ENCODE measurements at places on chromosomes 16 and 17. TPM values are rescaled to one million over a fixed set of nuclear protein-coding genes. Genes with fewer than 3 reads are reported as not detected.

Gene BCL6B
- total RNA-seq = 1.6 TPM

DNA sequence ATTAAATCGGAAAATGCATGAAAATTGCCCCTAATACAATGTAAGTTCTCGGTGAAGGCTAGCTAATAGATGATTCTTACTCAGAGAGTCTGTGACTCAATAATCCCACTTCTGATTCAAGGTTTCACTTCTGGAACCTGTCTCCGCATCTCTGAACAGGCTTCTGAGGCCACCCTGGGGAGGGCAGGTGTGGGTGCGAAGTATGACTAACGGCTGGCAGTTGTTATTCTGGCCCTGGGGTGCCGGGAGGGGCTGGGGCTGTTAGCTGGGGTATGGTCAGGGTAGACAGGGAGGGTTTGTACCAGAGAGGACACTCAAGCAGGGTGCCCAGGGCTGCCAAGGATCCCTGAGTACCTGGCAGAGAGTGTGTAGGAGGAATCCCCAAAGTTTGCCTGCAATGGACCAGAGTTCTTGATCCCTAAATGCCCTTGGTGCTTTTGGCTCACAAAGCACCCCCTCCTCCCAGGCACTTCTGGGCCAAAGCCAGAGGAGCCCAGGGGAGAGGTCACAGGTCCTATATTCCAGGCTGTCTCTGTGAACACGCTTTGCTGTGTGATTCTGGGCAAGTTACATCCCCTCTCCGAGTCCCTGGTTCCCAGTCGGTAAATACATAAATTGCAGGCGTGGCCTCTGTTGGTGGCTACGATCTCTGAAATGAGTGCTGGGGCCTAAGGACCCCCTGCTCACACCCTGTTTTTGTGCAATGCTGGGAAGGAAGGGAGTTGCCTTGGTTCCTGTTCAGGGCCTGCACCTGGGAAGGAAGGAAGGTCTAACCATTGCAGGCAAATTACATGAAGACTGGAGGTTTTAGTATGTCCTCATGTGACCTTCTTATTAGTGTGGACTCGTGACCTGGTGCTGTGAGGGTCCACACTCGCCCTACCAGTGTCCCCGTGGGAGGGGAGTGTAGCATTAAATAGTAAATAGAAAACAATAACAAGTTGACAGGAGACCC, 49.9 kb upstream of the CPNE2 start:
- DNase-seq = no peak

- DNase-seq = no peak
Observed at GRCh38 chr17:17497065-17497844, 1.1 kb upstream of the RASD1 start.

GRCh38 chr17:74682028-74682427, 30.7 kb downstream of the CD300LF start:
- DNase-seq = no peak

GRCh38 chr16:55502801-55503366, 6.0 kb upstream of the LPCAT2 start:
- peak; percentile 97 for DNase-seq

Gene KRT31
- not detected for total RNA-seq

DNA sequence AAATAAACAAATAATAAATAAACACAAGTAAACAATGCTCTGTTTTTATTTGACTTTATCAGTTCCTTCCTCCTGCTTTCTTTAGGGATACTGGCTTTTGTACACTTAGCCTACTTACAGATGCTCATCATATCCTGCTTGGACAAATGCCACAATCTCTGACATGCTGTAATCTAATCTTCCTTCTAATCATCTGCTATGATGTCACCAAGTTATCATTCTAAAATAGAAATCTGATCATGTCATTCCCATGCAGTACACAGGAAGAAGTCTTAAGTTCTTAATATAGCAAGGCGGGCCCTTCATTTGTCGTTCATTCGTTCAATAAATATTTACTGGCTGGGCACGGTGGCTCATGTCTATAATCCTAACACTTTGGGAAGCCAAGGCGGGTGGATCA, 9.1 kb upstream of the UBB start:
- no peak for DNase-seq

Gene IGFALS
- 9.2 TPM for total RNA-seq

DNA sequence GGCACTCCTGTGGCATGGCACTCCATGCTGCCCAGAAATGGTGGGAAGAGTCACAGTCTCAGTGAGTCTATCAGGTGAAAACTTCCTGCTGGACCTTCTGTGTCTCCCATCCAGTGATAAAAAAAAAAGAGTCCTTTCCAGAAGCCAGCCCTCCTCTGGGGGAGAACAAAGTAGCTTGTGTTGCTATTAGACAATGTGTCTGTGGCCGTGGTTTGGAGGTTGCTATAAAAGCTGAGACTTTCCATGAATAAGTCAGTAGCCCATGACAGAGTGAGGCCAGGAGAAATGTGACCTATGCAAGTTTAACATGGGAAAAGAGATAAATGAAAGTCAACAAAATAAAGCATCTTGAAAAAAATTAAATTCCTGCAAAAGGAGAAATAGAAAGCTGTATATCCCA, 250.7 kb upstream of the MON1B start:
- no peak for DNase-seq

GRCh38 chr17:7880076-7880868, 8.3 kb upstream of the CHD3 start:
- DNase-seq = no peak

GRCh38 chr17:45413498-45413923, 19.2 kb downstream of the ARHGAP27 start:
- DNase-seq = no peak

Gene STAC2
- total RNA-seq = not detected

Gene PFAS
- total RNA-seq = 9.9 TPM

Gene TNFRSF13B
- not detected for total RNA-seq

Gene NPIPA5
- 6.5 TPM for total RNA-seq

Gene TMEM256
- total RNA-seq = 14.5 TPM
